Right lobe of liver (tissue), 6 donors: ENCODE measurements at places on chromosomes 6 and 20. TPM values are rescaled to one million over a fixed set of nuclear protein-coding genes. Genes with fewer than 3 reads are reported as not detected.

PGBD1 gene
- 1.4 TPM for total RNA-seq

NR2E1 gene
- total RNA-seq: not detected

SRMS gene
- not detected for total RNA-seq

CNR1 gene
- not detected for total RNA-seq

TMEM170B gene
- total RNA-seq: 4.4 TPM

TENT5A gene
- 8.0 TPM for total RNA-seq

SPATA25 gene
- total RNA-seq: 0.50 TPM

FABP7 gene
- total RNA-seq: not detected

C2 gene
- total RNA-seq: 602 TPM

CCN2 gene
- total RNA-seq: 72.0 TPM

GUCA1A gene
- total RNA-seq: not detected

- H3K27ac ChIP-seq: no peak overlapping the region
- no peak for DNase-seq
- H3K27me3 ChIP-seq: no peaks in the 10 kb centered on the region
- H3K4me1 ChIP-seq: no peaks in the 10 kb centered on the region
Observed at GRCh38 chr20:60086821-60087562, 128.8 kb downstream of the CDH26 start.

- peaks cover 13% of the 10 kb centered on the region for H3K4me1 ChIP-seq
- no peaks in the 10 kb centered on the region for H3K27me3 ChIP-seq
- no peak overlapping the region for H3K4me3 ChIP-seq
- peak overlapping the region; percentile 76 for H3K27ac ChIP-seq
- DNase-seq: peak; percentile 89
- no peaks in the 10 kb centered on the region for H3K36me3 ChIP-seq
Observed at GRCh38 chr6:43912598-43913371, 142.8 kb downstream of the VEGFA start.

- no peak overlapping the region for H3K4me3 ChIP-seq
- H3K27ac ChIP-seq: no peak overlapping the region
- no peaks in the 10 kb centered on the region for H3K36me3 ChIP-seq
Observed at GRCh38 chr6:123022975-123023374, 26.9 kb downstream of the CLVS2 start.

GRCh38 chr6:2984738-2985406 is 13.5 kb upstream of the SERPINB6 start:
- DNase-seq: peak; percentile 35
- H3K27ac ChIP-seq: no peak overlapping the region
- H3K36me3 ChIP-seq: no peaks in the 10 kb centered on the region
- H3K4me1 ChIP-seq: peaks cover 6% of the 10 kb centered on the region
- no peaks in the 10 kb centered on the region for H3K27me3 ChIP-seq

DNA sequence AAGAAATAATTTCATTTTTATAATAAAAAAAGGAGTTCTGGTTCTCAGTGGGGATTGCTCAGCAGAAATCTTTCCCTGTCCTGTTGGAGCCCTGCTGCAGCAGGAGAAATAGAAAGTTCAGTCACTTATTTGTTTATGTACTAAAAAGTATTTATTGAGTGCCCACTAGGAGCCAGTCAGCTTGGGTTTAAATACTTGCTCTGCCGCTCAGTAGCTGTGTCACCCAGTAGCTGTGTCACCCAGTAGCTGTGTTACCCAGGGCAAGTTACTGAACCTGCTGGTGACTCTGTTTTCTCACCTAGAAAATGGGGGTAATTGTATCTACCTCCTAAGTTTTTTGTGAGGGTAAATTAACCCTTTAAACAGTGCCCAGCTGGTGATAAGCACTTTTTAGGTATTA is 32.9 kb downstream of the FOXF2 start:
- H3K27ac ChIP-seq: no peak overlapping the region
- H3K36me3 ChIP-seq: no peaks in the 10 kb centered on the region
- no peaks in the 10 kb centered on the region for H3K4me1 ChIP-seq
- no peak overlapping the region for H3K4me3 ChIP-seq
- DNase-seq: no peak
- no peaks in the 10 kb centered on the region for H3K27me3 ChIP-seq

DNA sequence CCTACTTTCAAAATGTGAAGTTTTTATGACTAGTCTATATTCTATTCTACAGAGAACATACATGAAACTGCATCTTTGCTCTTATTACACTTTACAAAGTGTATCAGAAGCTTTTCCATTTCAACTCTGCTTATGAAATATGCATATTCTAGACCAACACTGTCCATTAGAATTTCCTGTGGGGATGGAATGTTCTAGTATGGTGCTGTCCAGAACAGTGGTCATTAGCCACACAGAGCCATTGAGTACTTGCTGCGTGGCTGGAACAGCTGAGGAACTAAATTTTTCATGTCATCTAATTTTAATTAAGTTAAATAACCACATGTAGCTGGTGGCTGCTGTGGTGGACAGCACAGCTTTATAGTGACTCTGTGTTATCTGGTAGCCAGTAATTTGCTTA is 105.9 kb upstream of the PDE10A start:
- no peaks in the 10 kb centered on the region for H3K36me3 ChIP-seq
- H3K27ac ChIP-seq: no peak overlapping the region
- no peak overlapping the region for H3K4me3 ChIP-seq
- no peaks in the 10 kb centered on the region for H3K4me1 ChIP-seq
- DNase-seq: no peak

- H3K36me3 ChIP-seq: no peaks in the 10 kb centered on the region
- no peak overlapping the region for H3K27ac ChIP-seq
- H3K4me3 ChIP-seq: no peak overlapping the region
- no peaks in the 10 kb centered on the region for H3K4me1 ChIP-seq
- no peak for DNase-seq
- no peaks in the 10 kb centered on the region for H3K27me3 ChIP-seq
Observed at GRCh38 chr20:13389115-13389514, 168.0 kb downstream of the ISM1 start.

GRCh38 chr6:106470316-106470715 is 109.8 kb downstream of the CRYBG1 start:
- no peak for DNase-seq
- H3K4me3 ChIP-seq: no peak overlapping the region
- H3K36me3 ChIP-seq: no peaks in the 10 kb centered on the region

DNA sequence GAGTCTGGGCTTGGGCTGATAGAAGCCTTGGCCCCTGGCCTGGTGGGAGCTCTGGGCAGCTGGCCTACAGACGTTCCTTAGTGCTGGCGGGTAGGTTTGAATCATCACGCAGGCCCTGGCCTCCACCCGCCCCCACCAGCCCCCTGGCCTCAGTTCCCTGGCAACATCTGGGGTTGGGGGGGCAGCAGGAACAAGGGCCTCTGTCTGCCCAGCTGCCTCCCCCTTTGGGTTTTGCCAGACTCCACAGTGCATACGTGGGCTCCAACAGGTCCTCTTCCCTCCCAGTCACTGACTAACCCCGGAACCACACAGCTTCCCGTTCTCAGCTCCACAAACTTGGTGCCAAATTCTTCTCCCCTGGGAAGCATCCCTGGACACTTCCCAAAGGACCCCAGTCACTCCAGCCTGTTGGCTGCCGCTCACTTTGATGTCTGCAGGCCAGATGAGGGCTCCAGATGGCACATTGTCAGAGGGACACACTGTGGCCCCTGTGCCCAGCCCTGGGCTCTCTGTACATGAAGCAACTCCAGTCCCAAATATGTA is 957 bp upstream of the VEGFA start:
- H3K4me1 ChIP-seq: no peaks in the 10 kb centered on the region
- H3K4me3 ChIP-seq: no peak overlapping the region
- no peaks in the 10 kb centered on the region for H3K36me3 ChIP-seq
- no peak overlapping the region for H3K27ac ChIP-seq

DNA sequence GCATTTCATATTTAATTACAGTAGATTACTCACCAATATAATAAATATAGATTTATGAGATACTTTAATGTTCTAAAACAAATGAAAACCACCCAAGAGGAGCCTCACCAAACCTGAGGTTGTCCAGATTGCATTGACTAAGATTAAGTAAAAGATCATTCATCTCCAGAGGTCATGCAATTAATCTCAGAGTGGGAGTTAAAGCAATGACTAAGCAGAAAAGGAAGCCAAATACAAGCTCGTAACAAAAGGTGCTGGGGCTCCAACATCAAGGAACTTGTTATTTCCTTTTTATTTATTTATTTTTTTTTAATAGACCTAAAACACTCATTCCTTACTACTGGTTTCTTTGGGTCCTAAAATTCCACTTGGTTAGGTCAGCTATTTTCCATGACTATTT is 57.7 kb downstream of the RSPO3 start:
- H3K4me3 ChIP-seq: no peak overlapping the region
- no peaks in the 10 kb centered on the region for H3K4me1 ChIP-seq
- H3K27me3 ChIP-seq: no peaks in the 10 kb centered on the region
- no peaks in the 10 kb centered on the region for H3K36me3 ChIP-seq

DNA sequence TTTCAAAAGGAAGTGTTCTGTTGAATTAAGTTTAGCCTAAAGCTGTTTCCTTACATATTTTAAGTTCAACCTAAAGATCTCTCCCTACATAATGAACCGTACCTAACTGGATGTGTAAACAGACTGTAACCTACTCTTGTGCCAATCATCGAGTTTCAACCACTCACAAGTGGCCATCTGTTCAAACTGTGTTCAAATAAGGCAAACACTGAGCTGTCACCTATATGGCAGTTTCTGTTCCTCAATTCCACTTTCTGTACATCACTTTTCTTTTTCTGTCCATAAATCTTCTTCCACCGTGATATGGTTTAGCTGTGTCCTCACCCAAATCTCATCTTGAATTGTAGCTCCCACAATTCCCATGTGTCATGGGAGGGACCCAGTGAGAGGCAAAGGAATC is 428.6 kb downstream of the HACE1 start:
- no peaks in the 10 kb centered on the region for H3K4me1 ChIP-seq
- no peak overlapping the region for H3K4me3 ChIP-seq
- no peak for DNase-seq
- H3K27ac ChIP-seq: no peak overlapping the region

GRCh38 chr6:168084465-168085160 is 5.6 kb upstream of the FRMD1 start:
- H3K27me3 ChIP-seq: no peaks in the 10 kb centered on the region
- H3K27ac ChIP-seq: no peak overlapping the region

- no peaks in the 10 kb centered on the region for H3K4me1 ChIP-seq
- H3K4me3 ChIP-seq: no peak overlapping the region
- H3K27me3 ChIP-seq: no peaks in the 10 kb centered on the region
- no peak for DNase-seq
- no peak overlapping the region for H3K27ac ChIP-seq
Observed at GRCh38 chr6:133208183-133208755, 32.9 kb upstream of the EYA4 start.

DNA sequence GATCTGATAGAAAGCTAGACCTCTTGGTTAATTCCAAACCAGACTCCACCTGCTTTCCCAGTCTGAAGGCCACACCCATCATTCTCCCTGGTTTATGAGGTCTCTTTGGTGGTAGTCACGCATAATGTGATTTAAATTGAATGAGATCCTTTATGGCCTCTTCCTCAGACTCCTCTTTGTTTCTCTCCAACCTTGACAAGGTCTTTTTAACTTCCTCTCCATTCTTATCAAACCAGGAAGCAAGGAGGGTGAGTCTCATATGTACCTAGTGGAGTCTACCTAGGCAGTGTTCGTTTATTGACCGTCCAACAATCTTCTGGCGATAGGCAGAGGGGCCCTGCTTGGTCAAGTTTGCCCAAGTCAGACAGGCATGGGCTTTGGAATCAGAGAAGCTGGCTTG is 184.2 kb upstream of the LAMP5 start:
- no peaks in the 10 kb centered on the region for H3K4me1 ChIP-seq
- no peak for DNase-seq
- no peaks in the 10 kb centered on the region for H3K27me3 ChIP-seq
- no peak overlapping the region for H3K27ac ChIP-seq
- no peak overlapping the region for H3K4me3 ChIP-seq
- H3K36me3 ChIP-seq: no peaks in the 10 kb centered on the region

GRCh38 chr6:157607317-157608109 is 215.5 kb upstream of the SNX9 start:
- H3K36me3 ChIP-seq: no peaks in the 10 kb centered on the region
- no peak overlapping the region for H3K4me3 ChIP-seq
- H3K4me1 ChIP-seq: no peaks in the 10 kb centered on the region
- H3K27me3 ChIP-seq: no peaks in the 10 kb centered on the region

DNA sequence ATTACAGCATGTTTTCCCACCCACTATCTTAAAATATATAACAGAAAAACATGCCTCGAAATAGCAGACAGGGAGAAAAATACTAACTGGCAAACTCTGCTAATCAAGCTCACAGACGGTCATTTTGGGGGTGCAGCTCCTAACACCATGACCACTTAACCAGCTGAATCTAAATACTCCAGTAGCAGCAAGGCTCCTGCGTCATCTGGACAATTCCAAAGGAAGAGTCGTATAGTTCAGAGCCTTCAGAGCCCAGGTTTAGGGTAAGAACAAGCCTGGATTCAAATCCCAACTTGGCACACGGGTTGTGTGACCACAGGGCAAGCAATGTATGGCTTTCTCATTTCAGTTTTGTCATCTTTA is 81.3 kb upstream of the COL21A1 start:
- H3K27ac ChIP-seq: no peak overlapping the region
- no peaks in the 10 kb centered on the region for H3K4me1 ChIP-seq
- H3K27me3 ChIP-seq: no peaks in the 10 kb centered on the region
- no peak for DNase-seq
- no peaks in the 10 kb centered on the region for H3K36me3 ChIP-seq

DNA sequence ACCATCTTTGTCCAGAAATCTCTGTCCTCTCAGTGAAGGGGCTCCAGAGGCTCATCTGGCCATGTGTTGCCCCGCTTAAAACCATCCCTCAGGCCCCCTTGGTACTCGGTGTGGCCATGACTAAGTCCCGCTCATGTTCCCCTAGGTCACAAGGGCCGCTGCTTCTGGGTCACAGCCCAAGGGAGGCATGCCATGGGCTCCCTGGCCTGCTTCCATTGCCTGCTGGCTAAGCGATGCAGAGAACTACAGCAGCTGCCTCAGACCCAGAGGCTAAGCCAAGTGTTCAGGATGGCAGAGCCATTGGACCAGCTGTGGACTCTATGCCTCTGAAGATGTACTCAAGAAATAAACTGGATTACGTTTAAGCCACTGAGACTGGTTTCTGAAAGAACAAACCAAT is 95.5 kb downstream of the ZFP64 start:
- DNase-seq: no peak
- H3K27me3 ChIP-seq: no peaks in the 10 kb centered on the region
- no peak overlapping the region for H3K4me3 ChIP-seq
- H3K27ac ChIP-seq: no peak overlapping the region
- H3K4me1 ChIP-seq: no peaks in the 10 kb centered on the region
- no peaks in the 10 kb centered on the region for H3K36me3 ChIP-seq
